ENCODE measurements at places on chromosomes 11 and 22.
A peak's percentile ranks its signal among the peaks of the same experiment; 100 is the strongest.

DNA sequence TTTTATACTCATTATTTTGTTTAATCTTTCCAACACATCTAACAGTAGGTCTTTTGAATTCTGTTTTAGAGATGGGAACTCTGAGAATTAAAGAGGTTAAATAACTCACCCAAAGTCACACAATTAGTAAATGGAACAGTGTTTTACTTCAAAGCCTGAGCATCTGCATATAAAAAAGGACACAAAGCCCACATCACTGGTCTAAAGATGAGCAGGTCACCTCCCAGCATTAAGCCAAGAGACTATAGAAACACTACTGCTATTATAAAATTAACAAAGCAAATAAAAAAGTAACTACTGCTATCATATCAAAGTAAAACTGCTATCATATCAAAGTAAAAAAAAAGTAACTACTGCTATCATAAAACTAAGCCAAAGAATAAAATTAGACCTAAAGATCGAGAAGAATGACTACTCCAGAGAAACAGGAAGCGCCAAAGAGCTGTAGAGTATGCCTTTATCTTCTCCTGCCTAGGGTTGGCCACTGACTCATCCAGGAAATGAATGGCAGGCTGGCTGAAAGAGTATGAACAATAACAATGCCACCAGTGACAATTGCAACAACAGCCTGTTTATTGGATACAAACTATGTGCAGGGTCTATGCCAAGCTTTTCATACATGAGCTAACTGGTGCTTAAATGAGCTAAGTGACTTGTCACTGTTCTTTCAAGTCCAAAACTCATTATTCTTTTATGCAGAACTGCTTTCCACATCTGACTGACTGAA lies 1153.0 kb upstream of the TENM4 start:
- DNase-seq: no peak

- DNase-seq: no peak
These were observed 40.1 kb downstream of the REXO2 start for GRCh38 chr11:114479331-114479730.

GRCh38 chr11:6523253-6523652 lies 26.2 kb downstream of the DNHD1 start:
- no peak for DNase-seq

- no peak for DNase-seq
These were observed 17.1 kb downstream of the SC5D start for GRCh38 chr11:121309688-121310087.

DNA sequence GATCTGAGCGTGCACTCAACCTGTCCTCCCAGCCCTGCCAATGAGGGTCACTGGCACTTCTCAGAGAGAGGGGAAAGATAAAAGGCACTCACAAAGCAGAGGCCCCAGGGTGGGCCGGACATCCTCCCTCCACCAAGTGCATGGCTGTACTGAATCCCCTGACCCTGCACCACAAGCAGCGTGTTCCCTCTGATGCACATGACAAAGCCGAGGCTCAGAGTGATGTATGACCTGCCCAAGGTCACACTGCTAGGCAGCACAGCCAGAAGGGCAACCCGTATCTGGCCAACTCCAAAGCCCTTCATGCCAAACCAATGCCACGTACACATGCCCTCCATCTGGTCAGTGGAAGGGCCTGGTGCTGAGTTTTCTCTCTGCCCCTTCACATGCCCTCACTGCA lies 22.1 kb downstream of the SPATA19 start:
- DNase-seq: no peak

GRCh38 chr11:45489281-45489905 lies 176.0 kb downstream of the CHST1 start:
- no peak for DNase-seq

- DNase-seq: peak; percentile 64
These were observed 802 bp downstream of the TENM4 start for GRCh38 chr11:79439886-79440570.

GRCh38 chr11:74815966-74816365 lies 67.3 kb downstream of the RNF169 start:
- DNase-seq: no peak

DNA sequence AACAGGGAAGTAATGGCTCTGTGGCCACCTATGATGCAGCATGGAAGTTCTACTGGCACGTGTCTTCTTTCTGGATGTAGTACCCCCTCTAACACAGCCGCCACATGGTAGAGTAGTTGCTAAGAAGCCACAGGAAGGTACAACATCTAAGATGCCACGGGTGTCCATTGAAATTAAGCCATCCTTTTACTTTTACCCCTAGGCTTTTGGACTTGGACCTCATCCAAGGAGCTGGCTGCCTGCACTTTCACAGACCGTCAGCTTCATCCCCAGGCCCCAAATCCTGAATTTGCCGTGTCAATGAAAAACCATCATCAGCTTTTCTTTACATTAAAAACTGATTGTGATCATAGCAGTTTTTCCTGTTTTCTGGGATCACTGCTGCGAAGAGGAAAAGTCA lies 102.4 kb downstream of the RPL27A start:
- DNase-seq: no peak

- DNase-seq: no peak
These were observed 144.0 kb downstream of the TBC1D22A start for GRCh38 chr22:46906326-46907045.

DNA sequence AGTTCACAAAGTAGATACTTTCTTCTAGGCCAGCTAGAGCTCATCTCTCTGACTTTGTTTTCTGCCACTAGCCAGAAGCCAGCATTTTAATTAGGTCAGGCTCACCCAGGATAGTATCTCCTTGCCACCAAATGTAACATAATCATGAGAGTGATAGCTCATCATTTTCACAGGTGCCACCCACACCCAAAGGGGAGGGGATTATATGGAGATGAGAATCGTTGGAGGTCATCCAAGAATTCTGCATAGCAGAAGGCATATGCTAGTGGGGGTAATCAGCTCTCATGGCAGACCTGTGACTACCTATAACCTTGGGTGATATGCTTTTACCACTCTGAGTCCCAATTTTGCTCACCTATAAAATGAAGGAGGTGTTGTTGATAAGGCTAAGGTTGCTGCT lies 523.0 kb downstream of the METTL15 start:
- DNase-seq: no peak

GRCh38 chr11:43997022-43997660 lies 50.6 kb upstream of the ACCSL start:
- DNase-seq: no peak

DNA sequence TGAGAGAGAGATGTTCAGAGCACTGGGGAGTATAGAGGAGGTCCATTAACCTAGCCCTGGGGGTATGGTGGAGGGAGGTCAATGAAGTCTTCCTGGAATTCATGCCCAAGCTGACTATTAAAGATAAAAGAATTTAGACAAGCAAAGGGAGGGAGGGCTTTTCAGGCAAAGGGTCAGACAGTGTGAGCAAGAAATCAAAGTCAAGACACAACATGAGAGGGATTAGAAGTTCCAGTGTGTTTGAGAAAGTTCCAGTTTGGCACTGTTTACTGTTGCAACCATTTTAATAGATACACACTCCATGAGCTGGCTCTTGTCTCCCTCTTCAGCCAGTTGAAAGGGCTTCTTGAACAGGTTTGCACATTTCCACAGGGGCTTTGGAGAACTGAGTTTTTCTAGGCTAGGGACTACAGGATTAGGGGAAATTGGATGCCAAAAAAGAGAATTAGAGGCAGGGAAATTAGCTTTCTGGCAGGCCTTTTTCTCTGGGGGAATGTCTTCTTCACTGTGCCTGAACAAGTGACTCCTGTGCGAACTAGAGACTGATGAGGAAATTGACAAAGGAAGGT lies 14.7 kb upstream of the NNMT start:
- DNase-seq: no peak

DNA sequence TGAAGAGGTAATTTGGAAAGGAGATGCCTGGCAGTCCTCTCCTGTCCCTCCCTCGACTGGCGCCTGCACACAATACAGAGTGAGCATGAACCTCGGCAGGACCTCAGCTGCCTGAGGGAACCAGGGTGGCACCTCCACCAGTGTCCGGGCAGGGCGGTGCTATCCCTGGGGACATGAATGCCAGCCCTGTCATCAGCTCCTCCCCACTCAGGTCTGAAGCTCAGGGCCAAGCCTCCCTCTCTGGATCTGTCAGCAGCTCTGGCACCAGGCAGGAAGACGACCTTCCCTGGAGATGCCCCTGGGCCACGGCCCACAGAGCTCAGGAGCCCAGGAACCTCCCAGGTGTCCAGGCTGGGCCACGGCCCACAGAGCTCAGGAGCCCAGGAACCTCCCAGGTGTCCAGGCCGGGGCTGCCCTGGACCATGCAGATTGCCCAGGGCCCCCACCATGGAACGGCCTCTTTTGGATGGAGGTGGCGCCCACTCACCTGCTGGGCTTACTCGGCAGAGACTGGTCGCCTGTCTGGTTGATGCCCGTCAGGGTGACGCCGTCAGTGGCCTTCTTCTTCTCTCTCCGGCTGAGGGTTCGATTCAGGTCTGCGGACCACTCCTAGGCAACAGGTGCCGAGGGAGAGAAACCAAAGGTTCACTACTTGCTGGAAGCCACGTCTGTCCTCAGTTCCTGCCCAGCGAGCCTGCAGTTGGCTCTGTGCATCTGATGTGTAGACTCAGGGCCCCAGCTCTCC lies 21.7 kb upstream of the ARFGAP3 start:
- DNase-seq: no peak

DNA sequence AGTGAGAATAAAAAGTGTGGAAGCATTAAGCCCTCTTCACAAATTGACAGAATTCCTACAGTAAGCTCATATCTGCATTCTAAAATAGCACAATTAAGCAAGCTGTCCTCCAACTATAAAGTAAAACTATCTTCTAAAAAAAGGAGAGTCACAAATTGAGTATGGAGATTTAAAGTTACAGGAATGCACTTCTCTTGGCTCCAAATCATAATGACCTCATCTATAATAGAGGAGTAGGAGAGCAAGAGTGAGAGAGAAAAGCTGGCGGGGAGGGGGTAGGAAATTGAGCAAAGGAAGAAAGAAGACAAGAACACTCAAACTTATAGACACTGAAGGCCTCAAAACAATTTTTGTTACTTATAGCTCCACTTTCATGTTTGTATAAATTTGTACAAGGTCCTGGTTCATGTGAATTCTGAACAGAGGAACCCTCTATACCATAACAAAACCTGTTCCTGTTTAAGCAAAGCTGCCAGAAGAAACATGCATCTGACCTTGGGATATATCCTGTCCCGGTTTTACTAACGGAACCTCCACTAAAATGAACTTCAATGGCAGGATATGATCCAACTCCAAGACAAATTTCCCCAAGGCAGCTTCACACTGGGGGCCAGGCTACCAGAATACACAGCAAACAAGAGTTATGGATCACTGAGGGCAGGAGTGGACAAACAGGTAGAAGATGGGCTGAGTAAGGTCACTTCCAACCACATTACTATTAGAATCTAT lies 37.2 kb downstream of the SLC35F2 start:
- DNase-seq: no peak

DNA sequence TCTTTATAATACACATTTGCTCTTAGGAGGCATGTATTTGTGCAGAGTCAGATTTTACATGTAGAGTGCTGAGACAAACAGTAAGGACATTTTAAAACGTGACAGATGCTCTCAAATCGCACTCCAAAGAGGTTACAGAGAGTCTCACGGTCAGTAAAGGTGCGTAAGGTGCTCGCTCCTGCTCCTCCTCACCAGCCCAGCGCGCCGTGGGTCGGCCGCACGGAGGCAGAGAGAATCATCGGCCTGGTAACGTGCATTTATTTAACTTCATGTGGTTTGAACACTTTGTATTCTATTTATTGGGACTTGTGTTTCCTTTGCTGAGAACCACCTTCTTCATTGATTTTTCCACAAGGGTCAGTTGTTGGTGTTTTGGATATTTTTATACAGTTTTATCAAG lies 900.1 kb downstream of the BRD1 start:
- DNase-seq: no peak

DNA sequence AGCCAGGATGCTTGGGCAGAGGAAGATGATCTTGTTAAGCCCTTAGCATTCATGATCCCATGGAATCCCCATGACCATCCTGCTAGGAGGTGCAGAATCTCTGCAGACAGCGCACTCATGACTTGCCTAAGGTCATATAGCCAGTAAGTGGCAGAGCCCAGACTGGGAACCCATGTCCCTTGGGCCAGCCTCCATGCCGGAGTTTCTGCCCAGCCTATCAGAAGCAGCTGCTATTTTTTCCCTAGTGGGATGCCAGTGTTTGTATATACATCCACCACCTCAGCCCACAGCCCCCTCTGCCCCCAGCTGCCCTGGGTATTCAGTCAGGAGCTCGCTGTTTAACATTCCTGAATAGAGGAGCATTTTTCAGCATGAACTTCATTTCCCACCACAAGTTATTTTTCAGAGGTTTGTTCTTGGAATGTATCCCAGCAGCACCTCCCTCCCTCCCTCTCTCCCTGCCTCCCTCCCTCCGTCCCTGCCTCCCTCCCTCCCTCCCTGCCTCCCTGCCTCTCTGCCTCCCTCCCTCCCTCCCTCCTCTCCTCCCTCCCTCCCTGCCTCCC lies 34.4 kb upstream of the SUSD2 start:
- DNase-seq: peak; percentile 70

GRCh38 chr11:31676280-31676982 lies 134.7 kb downstream of the PAX6 start:
- no peak for DNase-seq

DNA sequence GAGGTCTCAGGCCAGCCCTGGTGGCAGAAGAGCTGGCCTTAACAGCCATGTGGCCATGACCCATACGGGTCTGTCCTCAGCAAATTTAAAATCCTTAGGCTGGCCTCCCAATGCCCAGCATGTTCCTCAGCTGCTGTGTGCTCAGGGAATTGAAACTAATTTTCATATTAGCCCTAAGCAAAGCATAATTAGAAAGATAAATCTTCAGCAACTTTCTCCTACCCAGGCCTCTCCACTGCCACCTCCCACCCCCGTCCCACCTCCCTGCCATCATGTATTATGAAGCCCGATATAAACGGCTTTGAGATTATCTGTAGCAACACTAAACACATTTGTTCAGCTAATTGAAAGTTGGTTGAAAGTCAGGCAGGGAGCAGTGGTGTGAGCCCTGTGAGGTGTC lies 178.8 kb upstream of the NTM start:
- DNase-seq: no peak

DNA sequence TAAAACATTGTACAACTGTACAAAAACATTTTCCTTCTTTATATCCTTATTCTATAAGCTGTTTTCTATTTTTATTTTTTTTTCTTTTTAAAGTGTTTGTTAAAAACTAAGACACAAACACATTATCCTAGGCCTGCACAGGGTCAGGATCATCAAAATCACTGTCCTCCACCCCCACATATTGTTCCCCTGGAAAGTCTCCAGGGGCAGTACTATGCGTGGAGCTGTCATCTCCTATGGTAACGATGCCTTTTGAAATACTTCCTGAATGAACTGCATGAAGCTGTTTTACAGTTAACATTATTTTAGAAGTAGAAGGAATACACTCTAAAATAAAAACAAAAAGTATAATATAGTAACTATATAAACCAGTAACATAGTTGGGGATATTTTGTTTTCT lies 67.2 kb downstream of the ZC3H12C start:
- no peak for DNase-seq

DNA sequence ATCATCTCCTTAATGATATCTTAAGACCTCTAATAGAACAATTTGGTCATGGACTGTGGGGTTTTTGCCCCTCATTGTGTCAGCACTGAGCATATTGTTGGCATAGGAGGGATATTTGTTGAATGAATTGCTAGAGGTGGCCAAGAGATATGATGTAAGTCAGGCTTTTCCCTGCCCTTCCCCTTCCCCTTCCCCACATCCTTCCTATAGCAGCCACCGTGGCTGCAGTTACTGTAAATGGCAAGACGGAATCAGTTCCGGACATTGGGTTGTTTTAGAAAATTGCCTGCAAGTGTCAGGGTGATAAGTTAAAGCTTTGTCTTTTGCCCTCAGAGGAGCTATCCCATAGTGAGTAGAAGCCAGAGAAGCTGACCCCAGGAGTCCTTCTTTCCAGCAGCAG lies 23.0 kb downstream of the LIMK2 start:
- DNase-seq: no peak

GRCh38 chr11:94871491-94872185 lies 101.7 kb downstream of the CWC15 start:
- DNase-seq: no peak

All from sciatic nerve (tissue), 2 donors.